ENCODE measurements at places on chromosomes 11 and 22. TPM values are rescaled to one million over a fixed set of nuclear protein-coding genes. Genes with fewer than 3 reads are reported as not detected.
A peak's percentile ranks its signal among the peaks of the same experiment; 100 is the strongest.

DNA sequence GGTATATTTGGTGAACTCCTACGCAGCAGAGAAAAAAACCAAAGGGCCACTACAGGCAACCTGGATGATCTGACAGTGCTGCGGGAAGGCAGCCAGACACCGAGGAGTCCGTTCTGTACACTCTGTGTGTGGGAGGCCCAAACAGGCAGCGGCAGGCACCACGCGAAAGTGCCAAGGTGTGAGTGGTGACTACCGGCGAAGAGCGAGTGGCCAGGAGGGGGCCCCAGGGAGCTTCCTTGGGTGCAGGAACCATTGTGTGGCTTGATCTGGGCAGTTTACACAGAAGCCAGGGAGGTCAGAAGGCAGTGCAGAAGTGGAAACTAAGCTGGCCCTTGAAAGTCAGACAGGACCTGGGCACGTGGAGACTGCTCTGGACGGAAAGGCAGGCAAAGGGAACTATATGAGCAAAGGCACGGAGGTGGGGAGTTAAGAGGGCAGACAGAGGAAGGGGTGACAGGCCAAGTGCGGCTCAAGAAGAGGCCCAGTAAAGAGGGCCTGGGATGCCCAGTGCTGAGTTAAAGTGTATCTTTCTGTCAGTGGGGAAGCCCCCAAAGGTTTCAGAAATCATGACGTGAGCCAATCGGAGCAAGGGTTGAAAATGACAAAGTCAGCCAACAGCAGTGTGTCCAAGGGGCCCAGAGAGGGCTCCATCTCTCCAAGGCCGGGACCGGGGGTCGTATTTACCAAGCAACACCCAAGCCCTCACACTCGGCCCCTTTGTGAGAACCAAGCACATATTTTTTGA is 10.6 kb downstream of the TMEM184B start:
- peak; percentile 87 for DNase-seq

DNA sequence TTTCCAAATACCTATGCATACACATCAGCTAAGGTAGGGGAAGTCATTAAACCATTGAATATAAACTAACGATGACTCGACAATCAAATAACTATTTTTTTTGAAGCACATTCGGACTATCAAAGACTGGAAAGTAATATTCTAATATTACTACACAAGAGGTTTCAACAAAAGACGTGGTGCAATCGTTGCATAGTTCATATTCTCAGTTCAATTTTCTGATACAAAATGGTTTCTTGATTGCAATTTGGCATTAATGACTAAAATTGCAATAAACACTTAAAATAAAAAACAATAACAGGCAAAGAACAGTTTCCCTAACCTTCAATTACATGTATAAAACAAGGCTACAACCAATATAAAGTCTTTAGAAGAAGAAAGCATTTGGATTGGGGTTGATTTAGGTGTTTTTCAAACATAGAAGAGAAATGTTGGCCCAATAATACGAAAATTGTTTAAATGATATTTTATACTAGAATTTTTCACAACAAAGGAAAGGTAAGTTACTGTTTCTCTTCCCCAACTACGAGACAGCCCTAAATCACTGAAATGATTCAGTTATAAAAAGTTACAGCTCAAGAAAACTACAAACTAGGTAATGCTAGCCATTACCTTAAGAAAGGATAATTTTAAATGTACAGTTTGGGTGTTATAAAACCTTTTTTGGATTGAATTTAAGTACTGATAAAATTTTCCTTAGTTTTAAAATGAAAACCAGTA is 17.6 kb downstream of the BLID start:
- DNase-seq, result no peak

DNA sequence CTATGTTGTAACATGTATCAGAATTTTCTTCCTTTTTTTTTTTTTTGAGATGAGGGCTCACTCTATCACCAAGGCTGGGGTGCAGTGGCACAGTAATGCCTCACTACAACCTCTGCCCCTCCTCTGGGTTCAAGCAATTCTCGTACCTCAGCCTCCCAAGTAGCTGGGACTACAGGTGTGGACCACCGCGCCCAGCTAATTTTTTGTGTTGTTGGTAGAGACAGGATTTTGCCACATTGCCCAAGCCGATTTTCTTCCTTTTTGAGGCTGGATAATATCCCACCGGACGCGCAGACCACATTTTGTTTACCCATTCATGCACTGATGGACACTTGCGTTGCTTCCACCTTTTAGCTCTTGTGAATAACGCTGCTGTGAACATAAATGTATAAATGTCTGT is 97.0 kb downstream of the BRD1 start:
- DNase-seq, result no peak

DNA sequence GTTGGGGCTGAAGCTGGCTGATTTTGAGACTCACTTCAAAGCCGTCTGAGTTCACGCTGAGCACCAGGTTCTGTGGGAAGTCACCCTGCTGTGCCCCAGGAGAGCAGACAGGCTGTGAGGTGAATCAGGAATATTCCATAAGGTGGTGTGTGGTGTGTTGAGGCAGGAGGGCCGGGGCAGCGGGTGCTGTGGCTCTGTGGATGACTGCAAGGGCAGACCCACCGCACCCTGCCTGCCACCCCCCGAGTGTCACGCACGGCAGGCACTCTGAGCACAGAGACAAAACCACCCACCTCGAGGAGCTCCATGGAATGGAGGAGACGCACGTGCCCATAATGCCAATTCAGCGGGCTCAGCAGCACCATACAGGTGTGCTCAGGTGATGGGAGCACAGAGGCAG is 147.8 kb downstream of the PKNOX2 start:
- no peak for DNase-seq

- no peak for DNase-seq
Observed at GRCh38 chr11:8768625-8769333, 86.2 kb downstream of the RPL27A start.

- DNase-seq, result no peak
Observed at GRCh38 chr22:46983046-46983445, 220.6 kb downstream of the TBC1D22A start.

RASGRP2 gene
- total RNA-seq, result 242 TPM

DNA sequence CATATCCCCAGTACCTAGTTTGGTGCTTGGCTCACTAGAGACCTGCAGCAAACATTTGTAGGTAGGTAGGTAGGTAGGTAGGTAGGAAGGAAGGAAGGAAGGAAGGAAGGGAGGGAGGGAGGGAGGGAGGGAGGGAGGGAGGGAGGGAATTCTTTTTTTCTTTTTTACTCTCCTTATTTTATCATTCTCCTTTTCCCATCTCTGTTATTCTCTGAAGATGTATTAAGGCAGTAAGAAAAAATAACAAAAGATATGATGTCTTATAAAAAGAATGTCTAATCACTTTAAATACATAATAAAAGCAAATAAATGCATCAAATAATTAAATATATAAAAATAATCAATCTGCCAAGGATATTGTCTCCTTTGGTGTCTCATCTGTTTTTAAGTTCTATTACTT is 28.4 kb downstream of the VSIG10L2 start:
- DNase-seq, result no peak

DNA sequence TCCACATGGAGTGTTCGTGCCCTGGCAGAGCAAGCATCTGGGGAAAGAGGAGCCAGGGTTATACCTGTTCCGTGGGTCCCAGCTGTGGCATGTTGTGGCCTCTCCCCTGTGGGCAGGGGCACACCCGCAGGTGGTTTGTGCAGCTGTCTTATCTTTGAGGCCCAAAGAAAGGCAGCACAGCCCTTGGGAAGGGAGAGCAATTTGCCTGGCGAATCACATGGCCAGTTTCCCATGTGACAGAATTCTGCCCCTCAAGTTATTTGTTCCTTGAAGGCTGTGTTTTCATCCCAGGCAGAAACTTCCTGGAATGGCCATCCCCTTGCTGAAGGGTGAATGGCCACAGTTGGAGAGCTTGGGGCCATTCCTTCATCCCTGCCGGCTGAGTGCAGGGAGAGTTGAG is 16.4 kb upstream of the COX8A start:
- no peak for DNase-seq

DNA sequence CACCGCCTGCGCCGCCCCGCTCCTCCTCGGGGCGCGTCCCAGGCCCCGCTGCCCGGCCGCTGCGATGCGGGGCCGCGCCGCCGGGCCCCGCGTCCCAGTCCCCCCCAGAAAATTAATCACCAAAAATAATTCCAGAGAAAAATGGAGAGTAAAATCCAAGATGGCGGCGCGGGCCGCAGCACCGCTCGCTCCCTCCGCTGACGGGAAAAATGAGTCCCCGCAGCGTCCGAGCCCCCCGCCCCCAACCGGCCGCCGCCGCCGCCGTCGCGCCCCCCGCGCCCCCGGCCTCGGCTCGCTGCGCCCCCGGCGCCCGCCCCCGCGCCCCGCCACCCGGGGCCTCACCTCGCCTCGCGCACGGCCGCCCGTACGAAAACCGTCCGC is at the start of gene KMT5B:
TSS of gene KMT5B (minus strand) at position 162 of the 381 bp plus-strand sequence. CDS start 23,220 bp downstream, outside the sequence.
- no peak for DNase-seq

GRCh38 chr11:117179048-117179999 is 781 bp downstream of the SIDT2 start:
- DNase-seq, result peak; percentile 92

DNA sequence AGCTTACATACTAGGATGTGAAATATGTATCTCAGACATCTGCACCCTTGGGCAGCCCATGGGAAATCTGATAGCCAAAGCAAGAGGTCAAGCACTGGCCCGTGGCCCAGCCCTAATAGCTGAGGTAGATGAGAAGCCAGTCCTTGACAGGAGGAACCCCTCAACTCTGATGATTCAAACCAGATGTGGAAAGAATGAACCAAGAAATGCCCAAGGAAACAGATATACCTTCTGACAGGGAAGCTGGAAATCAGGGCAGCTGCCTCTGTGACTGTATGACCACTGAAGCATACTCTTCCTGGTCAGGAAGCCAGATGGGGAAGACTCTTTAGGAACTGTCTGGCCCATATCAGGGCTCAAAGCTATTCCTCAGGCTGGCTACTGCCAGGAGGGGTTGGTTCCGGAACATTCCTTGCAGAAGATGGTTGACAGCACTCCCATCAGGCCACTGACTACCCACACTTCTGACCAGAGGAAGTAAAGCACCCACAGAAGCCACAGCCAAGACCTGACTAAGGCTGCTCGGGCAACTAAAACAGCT is 124.2 kb downstream of the SWAP70 start:
- no peak for DNase-seq

DNA sequence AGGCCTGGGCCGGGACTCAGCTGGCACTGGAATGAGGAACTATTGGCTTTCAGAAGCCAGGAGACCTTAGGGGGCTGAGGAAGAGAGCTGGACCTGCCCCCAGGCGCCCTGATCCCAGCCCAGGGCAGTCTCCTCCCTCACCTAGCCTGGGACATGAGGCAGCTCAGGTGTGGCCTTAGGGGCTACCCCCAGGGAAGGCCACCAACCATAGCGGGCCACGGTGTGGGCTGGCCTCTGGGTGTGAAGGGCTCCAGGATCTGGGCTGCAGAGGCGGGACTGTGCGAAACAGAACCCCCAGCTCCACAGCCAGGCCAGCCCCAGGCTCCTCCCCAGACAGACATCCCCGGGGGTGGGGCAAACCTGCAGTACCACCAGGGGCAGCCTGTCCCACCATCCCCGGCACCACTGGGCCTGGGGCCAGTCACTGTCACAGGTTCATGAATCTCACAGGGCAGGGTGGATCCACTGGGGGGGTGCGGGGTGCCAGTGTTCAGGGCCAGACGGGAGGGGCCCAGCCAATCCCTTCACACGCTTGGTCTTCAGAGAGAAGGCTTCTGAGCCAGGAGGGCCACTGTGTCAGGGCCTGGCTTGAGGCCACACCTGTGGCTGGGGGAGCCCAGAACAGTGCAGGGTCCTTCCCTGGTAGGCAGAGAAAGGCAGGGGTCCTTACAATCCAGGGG is 3.5 kb downstream of the PLXNB2 start:
- DNase-seq, result no peak

- no peak for DNase-seq
Observed at GRCh38 chr11:46858920-46859546, 13.0 kb upstream of the CKAP5 start.

- DNase-seq, result no peak
Observed at GRCh38 chr11:5767056-5767455, 13.0 kb downstream of the OR52N4 start.

GRCh38 chr11:126088999-126089398 is 26.3 kb upstream of the CDON start:
- peak; percentile 55 for DNase-seq

TMPRSS13 gene
- 1.7 TPM for total RNA-seq

FAM83F gene
- 0.28 TPM for total RNA-seq

DNA sequence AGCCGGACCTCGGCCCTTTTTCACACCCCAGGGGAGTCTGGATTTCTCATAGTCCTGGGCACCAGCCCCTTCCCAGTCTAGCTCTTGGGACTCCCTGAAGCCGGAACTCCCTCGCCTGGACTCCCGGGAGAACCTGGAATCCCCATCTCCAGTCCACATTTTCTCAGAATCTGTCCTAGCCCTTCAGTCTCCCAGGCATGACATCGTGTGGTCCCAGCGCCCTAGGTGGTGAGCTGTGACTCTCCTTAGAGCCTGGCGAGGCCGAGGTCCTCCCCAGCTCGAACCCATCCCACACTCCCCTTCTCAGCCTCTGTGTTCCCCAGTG is 673 bp upstream of the DUSP18 start:
- no peak for DNase-seq

DDIAS gene
- 11.1 TPM for total RNA-seq

GRCh38 chr11:2813141-2813908 is 72.2 kb downstream of the CDKN1C start:
- DNase-seq, result peak; percentile 42

GRCh38 chr11:104967534-104968354 is 630 bp downstream of the CASP4 start:
- no peak for DNase-seq

BATF2 gene
- 14.0 TPM for total RNA-seq

- DNase-seq, result no peak
Observed at GRCh38 chr11:116980136-116980793, 118.0 kb downstream of the SIK3 start.

- no peak for DNase-seq
Observed at GRCh38 chr22:49427941-49428340, 399.7 kb downstream of the BRD1 start.

PRG3 gene
- total RNA-seq, result 0.58 TPM

GRCh38 chr11:121930004-121930965 is 185.7 kb downstream of the BLID start:
- no peak for DNase-seq

- DNase-seq, result no peak
Observed at GRCh38 chr22:20530368-20531153, 23.2 kb downstream of the MED15 start.

GRCh38 chr11:119571311-119571710 is 148.3 kb upstream of the THY1 start:
- no peak for DNase-seq

RIBC2 gene
- 0.38 TPM for total RNA-seq
